T-cell (primary cell): ENCODE measurements at places on chromosomes 4 and X. TPM values are rescaled to one million over a fixed set of nuclear protein-coding genes. Genes with fewer than 3 reads are reported as not detected.

GYPA gene
- not detected for total RNA-seq

SLC10A3 gene
- 25.9 TPM for total RNA-seq

CT55 gene
- not detected for total RNA-seq

SNX12 gene
- total RNA-seq = 37.3 TPM

SUV39H1 gene
- total RNA-seq = 7.6 TPM

USP17L15 gene
- not detected for total RNA-seq
